Iris pigment epithelial cell (primary cell): ENCODE measurements at places on chromosomes 16 and 17.

- DNase-seq, result no peak
These were observed 10.2 kb downstream of the POLR2C start for GRCh38 chr16:57472665-57473060.

- DNase-seq, result no peak
These were observed 762 bp downstream of the RAB40B start for GRCh38 chr17:82697808-82698064.

DNA sequence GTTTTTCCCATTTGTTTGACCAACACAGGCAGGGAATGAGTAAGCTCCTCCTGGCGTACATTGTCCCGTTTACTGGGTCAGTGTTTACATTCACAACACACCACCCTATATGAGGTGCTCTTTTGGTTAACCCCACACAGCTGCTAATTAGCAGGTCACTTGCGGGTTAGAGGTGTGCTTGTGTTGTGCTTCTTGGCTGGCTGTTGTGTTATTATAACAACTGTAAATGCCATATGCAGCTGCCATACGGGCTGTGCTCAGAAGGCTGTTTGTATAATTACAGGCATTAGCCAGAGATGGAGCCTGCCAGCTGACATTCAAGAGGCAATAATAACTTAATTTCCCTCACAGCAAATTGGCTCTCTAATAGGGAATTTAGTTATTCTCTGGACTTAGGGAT, 205.1 kb upstream of the ELAC2 start:
- no peak for DNase-seq

- DNase-seq, result no peak
These were observed 15.2 kb upstream of the METRNL start for GRCh38 chr17:83064021-83064731.

GRCh38 chr17:82269138-82269881, 4.2 kb downstream of the CSNK1D start:
- DNase-seq, result no peak

- DNase-seq, result no peak
These were observed 25.1 kb downstream of the CCDC42 start for GRCh38 chr17:8719291-8720246.

DNA sequence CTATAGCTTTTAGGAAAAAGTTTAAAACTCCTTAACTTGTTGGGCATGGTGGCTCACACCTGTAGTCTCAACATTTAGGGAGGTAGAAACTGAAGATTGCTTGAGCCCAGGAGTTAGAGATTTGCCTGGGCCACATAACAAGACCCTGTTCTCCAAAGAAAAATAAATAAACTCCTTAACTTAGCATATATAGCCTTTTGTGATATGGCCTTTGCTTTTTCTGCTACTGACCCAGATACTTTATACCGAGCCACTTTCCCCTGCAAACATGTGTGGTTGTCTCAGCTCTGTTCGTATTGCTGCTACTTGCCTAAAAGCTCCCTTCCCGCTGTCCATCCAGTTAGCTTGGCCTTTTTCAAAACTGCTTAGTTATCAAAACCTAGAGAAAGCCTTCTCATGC, 51.0 kb downstream of the GAN start:
- DNase-seq, result no peak

GRCh38 chr16:85625053-85625452, 11.9 kb downstream of the GSE1 start:
- DNase-seq, result no peak

DNA sequence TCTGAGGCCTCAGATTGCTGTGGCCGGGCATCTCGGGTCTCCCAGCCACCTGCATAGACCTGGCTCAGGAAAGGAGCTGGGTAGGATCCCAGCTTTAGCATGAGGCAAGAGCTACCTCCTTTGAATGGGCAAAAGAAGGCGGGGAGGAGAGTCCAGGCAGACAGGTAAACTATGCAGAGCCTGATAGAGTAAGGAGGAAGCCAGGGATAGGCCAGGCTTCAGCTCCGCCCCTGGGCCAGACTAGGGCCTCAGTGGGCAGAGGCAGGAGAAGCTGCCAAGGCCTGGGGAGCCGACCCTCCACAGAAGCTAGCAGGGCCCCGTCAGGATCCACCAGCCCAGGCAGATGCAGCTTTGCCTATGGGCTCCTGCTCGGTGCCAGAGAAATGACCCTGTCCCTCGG, 22.6 kb upstream of the UBE2G1 start:
- DNase-seq, result no peak

GRCh38 chr16:66521951-66522771, 27.8 kb downstream of the TK2 start:
- DNase-seq, result peak; percentile 93

GRCh38 chr16:57728336-57729181, 7.0 kb upstream of the KATNB1 start:
- DNase-seq, result no peak

DNA sequence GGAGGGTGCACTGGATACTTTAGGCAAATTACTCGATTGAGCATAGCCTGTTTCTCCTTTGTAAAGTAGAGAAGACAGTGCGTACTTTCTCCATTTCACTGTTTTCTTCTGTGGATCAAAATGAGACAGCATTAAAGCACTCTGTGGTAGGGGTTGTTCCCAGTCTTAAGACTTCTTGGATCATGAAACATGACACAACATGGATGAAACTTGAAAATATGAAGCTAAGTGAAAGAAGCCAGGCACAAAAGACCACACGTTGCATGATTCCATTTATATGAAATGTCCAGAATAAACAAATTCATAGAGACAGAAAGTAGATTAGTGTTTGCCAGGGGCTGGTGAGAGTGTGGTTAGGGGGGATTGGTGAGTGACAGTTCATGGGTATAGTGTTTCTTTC, 61.8 kb upstream of the MED9 start:
- DNase-seq, result no peak

DNA sequence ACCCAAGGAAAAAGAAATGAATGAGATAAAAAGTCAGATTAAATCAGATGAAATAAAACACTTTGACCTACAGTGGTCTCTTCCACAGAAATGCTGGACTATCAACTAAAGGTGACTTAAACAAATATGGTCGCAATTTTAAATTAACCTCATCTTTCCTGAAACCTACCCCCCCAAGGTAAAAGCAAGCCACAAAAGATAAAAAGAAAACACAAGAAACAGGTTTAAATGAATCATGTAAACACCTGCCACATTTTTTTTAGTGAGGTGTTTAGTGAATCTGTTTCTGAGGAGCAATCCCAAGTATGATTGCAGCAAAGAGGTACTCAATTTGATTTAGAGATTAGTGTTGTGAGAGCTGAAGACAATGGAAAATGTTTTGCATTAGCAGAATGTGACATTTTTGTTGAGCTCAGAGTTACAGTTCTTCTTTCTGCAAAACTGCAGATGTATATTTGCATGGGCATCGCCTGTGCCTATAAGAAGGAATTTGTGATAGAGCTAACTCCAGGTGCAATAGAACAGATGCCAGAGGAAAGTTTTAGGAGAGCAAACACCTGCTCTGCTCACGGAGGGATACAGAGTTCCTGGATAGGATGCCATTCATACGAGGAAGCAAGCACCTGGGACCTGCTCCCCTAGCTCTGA, 3.4 kb upstream of the MMD start:
- no peak for DNase-seq

DNA sequence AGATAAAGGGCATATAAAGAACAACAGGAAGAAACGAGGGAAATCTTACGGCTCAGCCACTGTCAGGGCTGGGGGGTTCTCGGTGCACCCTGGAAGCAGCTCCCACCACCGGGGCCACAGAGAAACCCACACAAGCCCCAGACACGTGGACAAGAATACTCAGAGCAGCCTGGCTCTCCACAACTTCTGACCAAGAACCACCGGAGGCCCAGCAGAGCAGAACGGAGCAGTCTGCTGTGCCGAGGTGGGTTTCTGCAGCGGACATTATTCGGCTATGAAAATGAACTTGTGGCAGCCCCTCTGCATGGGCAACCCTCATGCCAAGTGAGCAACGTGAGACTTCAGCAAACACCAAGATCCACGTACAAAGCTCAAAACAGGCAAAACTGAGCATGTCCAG, 6.8 kb downstream of the DNASE1 start:
- no peak for DNase-seq

DNA sequence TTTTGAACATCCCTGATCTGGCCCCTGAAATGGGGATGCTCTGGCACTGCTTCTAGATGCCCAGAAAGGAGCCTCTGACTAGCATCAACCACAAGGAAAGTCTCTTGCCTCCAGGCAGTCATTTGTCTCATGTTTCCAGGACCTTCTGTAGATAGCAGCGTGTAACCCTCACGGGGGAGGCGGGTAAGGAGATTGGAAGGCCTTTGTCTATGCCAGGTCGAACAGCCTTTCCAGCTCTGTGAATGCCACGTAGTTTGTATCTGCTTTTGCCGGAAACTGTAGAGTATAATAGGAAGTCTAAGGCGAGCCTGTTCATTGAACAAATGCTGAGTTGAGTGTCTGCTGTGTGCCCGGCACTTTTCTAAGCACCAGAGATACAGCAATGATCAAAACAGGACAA, 43.9 kb upstream of the AQP8 start:
- DNase-seq, result no peak

GRCh38 chr16:84093120-84093878, 23.4 kb downstream of the MBTPS1 start:
- no peak for DNase-seq

DNA sequence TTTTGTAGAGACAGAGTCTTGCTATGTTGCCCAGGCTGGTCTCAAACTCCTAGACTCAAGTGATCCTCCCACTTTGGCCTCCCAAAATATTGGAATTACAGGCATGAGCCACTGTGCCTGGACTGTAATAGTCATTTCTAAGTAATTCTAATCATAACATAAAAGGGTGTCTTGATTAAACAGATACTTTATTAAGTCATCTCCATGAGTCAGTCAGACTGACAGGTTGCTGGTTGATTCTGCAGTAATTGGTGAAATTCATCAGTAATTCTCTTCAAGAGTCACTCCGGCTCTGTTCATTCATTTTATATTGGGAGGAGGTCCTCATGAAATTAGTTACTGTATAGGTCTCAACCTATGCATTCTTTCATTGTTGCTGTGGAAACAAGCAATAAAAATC, 85.6 kb downstream of the SPECC1 start:
- no peak for DNase-seq

DNA sequence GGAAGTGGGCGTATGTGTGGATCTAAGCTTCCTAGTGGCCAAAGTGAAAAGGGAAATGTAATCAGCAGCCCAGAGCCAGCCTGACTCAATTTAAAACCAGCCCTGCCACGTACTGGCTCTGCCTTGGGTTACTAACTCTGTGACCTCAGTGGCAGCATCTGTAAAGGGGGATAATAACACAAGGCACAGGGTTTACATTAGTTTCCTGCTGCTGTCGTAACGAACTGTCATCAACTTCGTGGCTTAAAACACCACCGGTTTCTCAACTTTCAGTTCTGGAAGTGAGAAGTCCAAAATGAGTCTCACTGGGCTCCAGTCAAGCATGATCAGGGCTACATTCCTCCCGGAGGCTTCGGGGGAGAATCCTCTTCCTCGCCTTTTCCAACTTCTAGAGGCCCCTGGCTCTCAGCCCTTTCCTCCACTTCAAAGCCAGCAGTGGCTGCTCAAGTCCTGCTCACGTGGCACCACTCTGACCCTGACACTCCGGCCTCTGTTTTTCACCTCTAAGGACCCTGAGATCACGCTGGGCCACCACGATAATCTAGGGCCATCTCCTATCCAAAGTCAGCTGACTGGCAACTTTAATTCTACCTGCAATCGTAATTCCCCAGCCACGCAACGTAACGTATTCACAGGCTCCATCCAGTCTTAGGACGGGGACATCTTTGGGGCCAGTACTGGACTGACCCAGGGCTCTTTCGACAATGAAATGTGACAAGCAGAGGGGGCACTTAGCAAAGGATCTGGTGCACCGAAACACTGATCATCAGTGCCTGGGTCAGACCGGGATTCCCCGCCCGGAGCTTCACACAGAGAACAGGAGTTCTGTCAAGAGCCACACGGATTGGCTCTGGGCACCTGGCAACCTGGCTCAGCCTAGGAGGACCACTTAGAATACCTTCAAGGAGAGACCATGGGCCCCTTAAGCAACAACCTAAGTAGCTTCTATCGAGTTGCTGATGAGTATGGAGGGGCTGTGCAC, 14.5 kb downstream of the TMC6 start:
- DNase-seq, result no peak

GRCh38 chr16:85278839-85279238, 166.6 kb upstream of the CIBAR2 start:
- no peak for DNase-seq

DNA sequence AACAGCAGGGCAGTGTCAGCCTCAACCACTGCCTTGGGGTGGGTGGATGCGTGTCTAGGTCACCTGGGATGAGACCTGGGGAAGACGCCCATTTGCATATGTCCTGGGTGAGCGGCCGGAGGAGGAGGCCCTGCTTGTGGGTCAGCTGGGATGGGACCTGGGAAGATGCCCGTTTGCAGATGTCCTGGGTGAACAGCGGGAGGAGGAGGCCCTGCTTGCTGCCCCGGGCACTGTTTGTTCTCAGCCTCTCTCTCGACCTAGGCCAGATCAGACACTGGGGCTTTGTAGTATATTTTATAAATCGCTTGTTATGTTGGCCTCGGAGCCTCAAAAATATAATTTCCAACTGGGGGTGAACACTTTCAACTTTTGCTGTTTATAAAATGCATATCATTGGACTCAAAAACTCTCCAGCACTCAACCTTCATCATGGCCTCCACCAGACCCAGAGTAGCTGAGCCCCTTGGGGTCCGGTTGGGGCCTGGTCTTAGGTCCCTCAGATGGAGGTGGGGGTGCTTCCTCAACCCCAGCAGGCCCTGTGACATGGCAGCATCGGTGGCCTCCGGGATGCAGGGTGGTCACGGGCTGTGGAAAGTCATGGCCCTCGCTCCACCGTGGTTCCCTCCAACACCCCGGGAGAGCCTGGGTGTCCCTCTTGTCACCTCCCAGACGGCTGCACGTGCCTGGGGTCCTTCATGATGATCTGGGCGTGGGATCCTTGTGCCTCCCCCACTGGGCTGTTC, 17.3 kb downstream of the DBNDD1 start:
- DNase-seq, result no peak

GRCh38 chr16:10205688-10206087, 23.5 kb upstream of the GRIN2A start:
- DNase-seq, result no peak

DNA sequence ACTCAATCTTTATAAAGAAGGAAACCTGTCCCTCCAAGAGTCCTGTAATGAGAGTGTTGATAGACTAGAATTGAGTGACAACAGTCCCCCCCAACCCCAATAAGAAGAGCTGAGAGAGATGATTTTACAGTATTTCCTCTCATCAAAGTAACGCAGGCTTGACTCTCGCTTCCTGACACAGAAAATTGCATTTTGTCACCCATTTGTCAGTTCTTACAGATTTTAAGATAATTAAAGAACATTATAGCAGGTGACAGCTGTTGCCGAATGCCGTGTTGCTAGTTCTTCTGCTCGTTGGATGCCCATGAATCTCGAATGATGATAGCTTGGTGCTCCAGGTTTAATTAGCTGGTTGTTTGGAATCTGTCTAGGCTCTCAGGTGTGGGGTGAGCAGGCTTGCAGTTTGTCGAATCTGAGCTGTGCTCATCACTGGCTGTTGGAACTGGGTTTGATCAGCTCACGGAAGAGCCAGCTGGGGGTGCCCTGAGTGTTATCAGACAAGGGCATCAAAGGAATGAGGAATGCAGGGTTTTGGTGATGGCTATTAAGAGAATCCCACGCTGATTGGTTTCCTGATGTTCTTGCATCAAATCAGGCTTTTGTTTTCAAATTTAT, 84.8 kb upstream of the CPHXL start:
- DNase-seq, result no peak

- no peak for DNase-seq
These were observed 3.2 kb downstream of the PRSS22 start for GRCh38 chr16:2854700-2855309.

- no peak for DNase-seq
These were observed 67.6 kb upstream of the RBBP6 start for GRCh38 chr16:24471561-24472350.

GRCh38 chr17:50396261-50397110, 837 bp downstream of the LRRC59 start:
- DNase-seq, result peak; percentile 79

GRCh38 chr17:57404073-57404472, 147.8 kb downstream of the MSI2 start:
- no peak for DNase-seq
